ENCODE measurements at places on chromosomes 16 and 17.
A peak's percentile ranks its signal among the peaks of the same experiment; 100 is the strongest.

DNA sequence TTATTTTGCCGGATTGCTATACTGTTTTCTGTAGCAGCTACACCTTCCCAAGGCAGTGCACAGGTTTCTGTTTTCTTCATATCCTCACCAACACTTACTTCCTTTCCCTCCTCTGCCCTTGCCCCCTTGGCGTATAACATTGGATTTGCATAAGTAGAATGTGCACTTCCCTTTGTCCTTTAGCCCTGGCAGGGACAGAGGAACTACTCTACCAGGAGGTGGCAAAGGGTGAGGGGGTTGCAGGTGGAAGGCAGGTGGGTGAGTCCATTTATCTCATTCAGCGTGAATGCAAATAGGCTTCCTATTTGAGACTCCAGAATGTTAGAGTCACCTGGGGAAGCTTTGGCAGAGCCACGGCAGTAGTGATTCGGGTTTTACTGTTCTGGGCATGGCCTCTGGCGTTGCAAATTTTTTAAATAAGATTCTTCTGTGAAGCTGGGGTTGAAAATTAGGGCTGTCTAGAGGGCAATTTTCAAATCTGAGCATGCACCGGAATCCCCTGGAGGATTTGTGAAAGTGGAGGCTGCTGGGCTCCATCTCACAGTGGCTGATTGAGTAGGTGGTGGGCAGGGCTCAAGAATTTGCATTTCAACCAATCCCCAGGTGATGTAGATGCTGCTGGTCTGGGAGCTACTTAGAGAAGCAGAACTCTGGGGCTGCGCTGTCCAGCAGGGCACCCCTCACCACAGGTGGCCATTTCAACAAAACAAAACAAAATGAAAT, 84.7 kb downstream of the PLCG2 start:
- DNase-seq, result no peak

DNA sequence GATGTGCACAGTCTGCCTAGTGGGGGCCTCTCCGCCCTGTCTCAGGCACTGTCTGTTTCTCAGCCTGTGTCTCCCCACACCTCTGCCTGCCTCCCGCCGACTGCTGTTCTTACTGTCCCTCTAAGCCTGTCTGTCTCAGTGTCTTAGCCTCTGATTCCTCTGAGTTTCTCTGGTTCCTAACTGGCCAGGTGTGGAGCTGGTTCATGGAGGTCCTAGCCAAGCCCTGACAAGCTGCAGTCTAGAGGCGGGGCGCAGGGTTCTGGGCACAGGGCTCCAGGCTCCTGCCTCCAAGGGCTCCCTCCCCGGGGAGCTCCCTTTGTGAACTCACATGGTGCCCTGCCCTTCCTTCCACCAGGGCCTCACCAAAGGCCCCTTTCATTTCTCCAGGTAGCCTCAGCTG, 19.4 kb downstream of the C17orf100 start:
- no peak for DNase-seq

DNA sequence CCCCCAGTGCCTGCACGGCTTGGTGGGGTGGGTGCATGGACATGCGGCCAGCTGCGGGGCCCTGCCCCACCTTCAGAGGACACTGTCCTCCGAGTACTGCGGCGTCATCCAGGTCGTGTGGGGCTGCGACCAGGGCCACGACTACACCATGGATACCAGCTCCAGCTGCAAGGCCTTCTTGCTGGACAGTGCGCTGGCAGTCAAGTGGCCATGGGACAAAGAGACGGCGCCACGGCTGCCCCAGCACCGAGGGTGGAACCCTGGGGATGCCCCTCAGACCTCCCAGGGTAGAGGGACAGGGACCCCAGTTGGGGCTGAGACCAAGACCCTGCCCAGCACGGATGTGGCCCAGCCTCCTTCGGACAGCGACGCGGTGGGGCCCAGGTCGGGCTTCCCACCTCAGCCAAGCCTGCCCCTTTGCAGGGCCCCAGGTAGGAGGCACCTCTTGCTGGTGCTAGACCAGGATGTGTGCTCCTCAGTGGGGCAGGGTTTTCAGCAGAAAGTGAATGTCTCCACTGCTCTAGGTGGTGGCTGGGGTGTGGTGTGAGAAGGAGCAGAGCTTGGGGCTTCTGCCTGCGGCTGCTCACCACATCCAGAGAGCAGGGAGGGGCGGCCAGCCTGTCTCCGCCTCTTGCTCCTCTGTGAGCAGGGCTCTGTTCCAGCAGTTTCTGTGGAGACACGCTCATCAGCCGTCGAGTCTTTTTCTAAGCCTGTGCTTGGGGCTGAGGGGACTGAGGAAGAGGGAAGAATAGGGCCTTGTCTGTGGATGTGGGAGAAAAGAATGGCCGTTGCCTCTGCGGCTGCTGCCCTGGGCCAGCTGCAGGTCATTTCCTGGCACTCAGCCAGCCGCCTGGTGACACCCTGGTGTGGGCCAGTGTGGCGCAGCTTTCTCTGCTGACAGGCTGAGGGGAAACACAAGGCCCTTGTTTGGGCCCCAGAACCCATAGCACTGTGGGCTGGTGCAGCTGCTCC, 2.2 kb downstream of the ZNF276 start:
- peak; percentile 99 for DNase-seq

GRCh38 chr16:20853981-20854620, 46.1 kb downstream of the DCUN1D3 start:
- no peak for DNase-seq

GRCh38 chr17:79202480-79202879, 127.9 kb downstream of the ENGASE start:
- DNase-seq, result no peak

DNA sequence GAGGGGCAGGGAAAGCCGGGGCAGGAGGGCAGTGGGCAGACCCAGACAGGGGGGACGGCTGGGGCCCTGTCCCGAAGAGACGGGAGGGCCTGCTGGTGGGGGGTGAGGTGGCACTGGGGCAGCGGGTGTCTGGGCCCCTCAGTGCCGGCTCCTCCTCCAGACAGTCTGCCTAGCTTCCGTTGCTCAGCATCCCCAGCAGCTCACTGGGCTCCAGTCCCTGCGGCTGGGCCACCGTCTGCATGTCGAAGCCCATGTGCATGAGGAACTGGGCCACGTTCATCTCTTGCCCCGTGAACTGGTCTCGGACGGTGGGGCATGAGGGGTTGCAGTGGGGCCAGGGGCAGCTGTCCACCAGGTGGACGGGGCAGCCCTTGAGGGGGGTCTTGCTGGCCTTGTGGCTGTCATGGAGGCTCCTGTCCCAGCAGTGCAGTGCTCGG, 5.8 kb upstream of the MYADML2 start:
- no peak for DNase-seq

DNA sequence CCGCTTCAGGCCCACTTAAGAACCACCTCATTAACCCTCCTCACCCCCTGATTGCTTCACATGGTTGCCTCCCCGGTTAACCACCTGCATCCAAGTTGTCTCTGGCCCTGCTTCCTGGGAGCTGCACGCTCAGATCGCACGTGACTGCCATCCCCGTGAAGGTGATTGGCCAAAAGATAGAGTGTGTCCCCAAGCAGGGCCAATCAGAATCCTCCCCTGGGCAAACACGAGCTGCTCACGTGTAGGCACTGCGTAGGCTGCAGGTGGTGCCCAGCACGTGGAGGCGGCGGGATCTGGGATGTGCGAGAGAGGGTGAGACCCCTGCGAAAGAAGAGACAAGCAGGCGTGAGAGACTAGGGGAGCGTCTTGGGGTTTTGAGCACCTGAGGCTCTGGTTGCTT, 111.8 kb upstream of the CRHR1 start:
- DNase-seq, result no peak

GRCh38 chr16:3400446-3400778, 392 bp downstream of the ZSCAN32 start:
- no peak for DNase-seq

DNA sequence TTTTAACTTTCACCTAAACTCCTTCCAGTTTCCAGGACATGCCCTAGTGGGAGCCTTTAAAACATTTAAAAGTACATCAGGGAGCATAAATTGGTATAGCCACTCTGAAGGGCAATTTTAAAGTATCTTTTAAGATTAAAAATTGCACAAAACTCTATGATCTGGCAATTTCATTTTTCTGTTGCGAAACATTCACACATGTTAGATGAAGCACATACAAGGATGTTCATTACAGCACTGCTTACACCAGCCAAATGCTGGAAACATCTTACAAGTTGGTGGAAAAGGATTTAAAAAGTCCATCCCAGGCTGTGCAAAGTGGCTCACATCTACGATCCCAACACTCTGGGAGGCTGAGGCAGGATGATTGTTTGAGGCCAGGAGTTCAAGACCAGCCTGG, 26.4 kb upstream of the LONP2 start:
- no peak for DNase-seq

GRCh38 chr17:64777415-64778239, 115.5 kb upstream of the SMURF2 start:
- peak; percentile 45 for DNase-seq

- DNase-seq, result no peak
Observed at GRCh38 chr17:76593959-76594358, 8.3 kb upstream of the ST6GALNAC2 start.

GRCh38 chr16:90033387-90033786, 14.1 kb upstream of the DBNDD1 start:
- no peak for DNase-seq

GRCh38 chr16:24869033-24869432, 23.3 kb downstream of the SLC5A11 start:
- no peak for DNase-seq

GRCh38 chr17:4870855-4871254, 28.5 kb upstream of the C17orf107 start:
- no peak for DNase-seq

DNA sequence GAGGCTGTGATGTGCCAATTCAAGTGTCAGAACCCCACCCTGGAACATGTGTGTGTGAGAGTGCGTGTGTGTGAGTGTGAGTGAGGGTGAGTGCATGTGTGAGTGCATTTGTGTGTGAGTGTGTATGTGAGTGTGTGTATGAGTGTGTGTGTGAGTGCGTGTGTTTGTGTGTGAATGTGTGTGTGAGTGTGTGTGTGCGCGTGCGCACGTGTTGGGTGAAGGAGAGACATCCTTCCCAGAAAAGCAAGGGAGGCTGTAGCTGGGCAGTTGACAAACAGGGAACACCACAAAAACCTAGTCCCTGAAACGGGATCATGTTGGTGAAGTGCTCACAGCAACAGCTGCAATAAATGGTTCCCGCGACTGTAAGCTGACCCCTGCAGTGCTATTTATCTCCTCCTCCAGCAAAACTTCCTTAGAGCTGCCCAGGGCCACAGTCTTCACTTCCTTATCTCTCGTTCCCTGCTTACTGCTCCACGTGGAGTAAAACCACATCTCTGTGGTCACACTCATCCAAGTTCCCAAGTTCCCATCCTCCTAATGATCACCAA, 40.1 kb upstream of the RPL38 start:
- DNase-seq, result no peak

- DNase-seq, result no peak
Observed at GRCh38 chr16:79838496-79839259, 238.1 kb upstream of the MAF start.

DNA sequence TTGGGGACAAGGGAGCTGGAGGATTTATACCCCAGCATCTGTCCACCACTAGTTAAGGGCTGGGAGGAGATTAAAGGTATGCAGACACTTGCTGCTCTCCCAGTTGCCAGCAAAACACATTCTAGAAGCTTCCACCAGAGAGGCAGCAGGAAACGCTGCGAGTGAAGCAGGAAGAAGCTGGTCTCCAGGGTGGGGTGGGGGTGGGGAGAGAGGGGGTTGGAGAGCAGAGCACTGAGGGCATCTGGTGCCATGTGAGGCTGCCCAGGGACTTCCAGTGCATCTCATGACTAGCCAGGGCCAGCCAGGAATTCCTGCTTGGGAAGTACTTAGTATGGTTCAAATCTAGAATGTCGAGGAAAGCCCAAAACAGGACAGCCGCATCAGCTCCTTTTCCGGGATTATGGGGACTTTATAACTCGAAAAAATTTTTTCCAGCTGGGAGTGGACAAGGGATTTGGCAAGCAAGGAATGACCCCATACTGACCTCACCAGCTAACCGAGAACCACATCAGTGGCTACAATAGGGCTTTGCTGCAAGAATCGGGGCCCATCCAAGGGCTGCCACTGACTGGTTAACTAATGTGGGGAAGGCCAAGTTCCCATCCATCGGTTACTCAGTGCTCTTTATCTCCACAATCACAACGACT, 26.2 kb upstream of the AXIN2 start:
- no peak for DNase-seq

GRCh38 chr16:52676959-52677358, 130.0 kb upstream of the TOX3 start:
- no peak for DNase-seq

DNA sequence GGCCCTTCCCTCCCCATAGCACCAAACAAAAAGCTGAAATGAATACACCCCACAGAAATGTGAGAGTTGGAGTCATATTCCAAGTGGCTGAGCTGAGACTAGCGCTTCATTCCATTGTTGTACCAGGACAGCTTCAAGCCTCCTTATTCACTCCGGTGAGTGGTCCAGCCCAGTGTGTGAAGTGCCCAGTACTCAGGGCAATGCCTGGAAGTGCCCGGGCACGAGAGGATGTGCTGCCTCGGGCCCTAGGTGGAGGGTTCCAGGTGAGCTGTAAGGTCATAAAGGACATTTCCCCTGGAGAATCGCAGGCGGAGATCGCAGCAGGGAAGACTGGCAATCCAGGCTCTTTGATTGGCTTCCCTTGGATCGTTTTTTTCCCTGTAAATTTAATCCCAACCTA, 5.4 kb upstream of the CYLD start:
- DNase-seq, result no peak

DNA sequence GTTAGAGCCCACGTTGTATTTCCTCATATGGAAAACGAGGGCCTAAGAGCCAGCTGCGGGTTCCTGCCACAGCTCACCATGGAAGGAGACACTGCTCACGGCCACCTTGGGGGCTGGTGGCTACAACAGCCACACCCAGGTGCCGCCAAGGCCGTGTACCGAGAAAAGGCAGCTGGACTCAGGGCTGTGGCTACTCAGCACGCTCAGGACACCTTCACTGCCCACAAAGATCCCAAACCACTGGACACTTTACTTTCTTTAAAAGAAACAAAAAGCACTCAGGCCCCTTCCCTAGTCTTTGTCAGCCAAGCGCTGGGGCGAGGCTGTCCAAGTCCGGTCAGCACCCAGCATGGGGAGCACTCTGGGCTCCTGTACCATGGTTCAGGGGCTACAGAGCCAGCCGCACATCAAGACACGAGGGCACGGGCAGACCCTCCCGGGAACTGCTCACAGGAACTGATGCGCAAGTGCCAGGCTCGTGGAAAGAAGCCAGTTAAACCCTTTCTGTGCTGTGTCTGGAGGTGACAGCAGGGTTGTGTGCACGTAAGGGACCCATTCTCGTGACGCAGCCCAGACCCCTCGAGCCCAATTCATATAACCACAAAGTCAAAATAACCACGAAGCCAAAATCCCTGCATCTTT, 18.5 kb downstream of the SLC16A3 start:
- DNase-seq, result no peak

GRCh38 chr17:41492351-41492750, 2.6 kb upstream of the KRT36 start:
- DNase-seq, result peak; percentile 7
